Substantia nigra (tissue), 51 donors: ENCODE measurements at places on chromosomes 11 and 22.

GRCh38 chr11:124725719-124726105 lies 14.0 kb upstream of the NRGN start:
- DNase-seq, result no peak

DNA sequence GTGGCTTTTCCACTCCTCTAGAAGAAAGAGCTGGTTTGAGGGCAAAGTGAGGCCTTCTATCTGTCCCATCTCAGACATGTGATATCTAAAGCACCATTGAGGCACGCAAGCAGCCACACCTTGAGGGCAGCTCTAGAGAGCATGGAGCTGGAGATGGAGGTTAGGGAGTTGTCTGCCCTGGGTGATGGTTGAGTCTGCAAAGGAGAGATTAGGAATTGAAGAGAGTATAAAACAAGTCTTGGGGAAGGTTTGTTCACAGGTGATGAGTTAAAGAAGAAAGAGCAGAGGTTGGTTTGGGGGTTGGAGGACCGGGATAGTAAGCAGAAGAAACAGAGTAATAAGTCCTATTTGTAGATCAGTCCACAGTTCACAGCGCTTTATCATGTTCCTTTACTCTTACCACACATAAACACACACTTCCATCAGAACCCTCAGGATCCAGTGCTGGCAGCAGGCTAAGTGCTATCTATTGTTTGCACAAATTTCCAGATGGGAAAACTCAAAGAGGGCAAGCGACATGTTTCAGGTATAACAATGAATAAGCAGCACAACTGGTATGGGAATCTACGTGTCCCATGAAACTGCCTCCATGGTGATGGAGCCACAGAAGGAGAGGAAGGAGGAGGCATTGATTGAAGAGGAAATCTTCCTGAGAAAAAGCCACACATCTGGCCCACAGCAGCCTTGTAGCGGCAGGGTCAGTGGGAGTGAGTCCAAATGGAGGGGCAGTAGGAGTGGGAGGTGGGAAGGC lies 65.8 kb downstream of the RASSF10 start:
- DNase-seq, result no peak

- no peak for DNase-seq
Observed at GRCh38 chr11:134686460-134687061, 274.5 kb upstream of the B3GAT1 start.

GRCh38 chr11:112925516-112926310 lies 35.5 kb upstream of the NCAM1 start:
- no peak for DNase-seq

DNA sequence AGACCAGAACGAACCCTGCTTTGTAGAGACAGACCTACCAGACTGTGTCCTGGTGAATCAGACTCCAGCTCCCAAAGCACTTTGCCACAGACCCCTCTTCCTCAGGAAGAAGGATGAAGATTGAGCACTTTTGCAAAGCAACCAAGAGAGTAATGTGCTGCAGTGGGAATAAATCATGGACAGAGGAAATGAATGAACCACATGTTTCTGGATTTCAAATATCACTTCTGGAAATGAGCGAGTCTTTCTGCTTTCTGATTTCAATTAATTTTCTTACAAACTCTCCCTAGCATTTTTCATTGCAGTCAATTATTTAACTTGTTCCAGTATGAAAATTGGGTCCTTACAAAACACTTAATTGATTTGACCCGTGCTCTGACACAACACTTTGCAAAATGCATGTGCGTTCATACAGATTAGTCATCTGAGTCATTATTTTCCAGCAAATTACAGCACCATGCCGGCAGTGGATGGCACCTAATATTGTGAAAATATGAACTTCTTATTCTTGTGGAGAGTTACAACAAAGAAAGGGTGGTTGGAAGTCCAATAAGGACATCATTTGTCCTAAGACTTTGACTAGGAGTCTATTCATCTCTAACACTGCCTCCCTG lies 315.9 kb upstream of the CCDC90B start:
- no peak for DNase-seq

DNA sequence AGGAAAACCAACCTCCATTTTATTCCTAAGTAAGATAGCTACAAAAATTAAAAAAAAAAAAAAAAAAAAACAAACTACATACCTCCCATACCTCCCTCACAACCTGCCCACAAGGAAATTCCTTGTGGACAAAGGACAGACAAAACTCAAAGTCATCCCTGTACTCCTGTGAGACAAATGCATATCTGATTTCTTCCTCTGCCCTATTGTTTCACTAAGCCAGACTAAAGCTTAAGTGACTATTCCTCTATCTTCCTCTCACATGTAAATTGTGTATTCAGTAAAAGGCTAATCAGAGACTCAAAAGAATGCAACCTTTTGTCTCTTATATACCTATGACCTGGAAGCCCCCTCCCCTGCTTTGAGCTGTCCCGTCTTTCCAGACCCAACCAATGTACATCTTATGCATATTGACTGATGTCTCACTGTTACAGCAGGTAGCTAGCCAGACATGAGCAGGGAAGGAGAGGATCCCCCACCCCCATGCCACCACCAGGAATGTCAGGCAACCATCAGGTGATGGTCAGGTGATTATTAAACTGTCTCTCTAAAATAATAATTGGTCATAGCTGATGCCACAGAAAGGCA lies 289.4 kb downstream of the SBF2 start:
- DNase-seq, result no peak

- no peak for DNase-seq
Observed at GRCh38 chr22:34064696-34065095, 144.4 kb upstream of the LARGE1 start.

DNA sequence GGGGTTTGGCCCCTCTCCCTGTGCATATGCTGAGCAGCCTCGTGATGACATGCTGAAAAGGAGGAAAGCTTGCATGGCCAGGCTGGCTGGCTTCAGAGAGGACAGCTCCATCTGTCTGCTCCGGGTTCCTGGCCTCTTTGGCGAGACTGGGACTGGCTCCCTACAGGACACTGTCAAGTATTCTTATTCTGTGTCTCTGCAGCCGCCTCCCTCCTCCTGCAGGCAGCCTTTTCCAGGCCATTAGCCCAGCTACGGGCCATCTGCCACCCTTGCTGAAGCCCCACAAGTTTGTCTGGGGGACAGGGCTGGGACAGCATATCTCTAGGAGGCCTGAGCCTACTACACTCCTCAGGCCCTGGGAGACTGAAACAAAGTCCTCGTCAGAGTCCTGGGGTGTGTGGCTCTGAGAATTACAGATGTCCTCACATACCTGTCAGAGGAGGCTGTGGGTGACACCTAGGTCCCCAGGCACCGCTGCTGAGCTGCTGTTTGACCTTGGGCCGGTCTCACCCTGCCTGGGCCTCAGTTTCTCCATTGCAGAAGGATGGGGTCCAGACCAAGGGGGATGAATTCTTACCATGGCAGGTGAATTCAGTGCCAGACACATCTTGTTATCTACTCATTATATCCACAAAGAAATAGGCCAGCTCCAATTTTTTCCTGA lies 11.0 kb downstream of the MRGPRG start:
- no peak for DNase-seq

DNA sequence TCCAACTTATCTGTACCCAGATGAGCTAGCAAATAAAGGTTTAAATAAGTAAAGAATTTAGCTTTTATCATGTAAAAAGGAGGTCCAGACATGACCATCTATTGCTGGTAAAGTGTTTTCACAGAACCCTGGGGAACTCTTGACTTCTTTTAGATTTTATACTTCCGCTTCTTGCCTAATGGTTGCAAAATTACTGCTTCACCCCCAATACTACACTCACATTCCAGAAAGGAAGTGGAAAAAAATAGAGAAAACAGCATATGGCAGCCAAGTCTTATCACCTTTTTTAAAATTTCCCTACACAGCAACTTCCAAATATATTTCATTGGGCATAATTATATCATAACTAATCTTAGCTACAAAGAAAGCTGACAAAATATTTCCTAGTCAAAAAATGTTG lies 12.1 kb downstream of the BBOX1 start:
- DNase-seq, result no peak

GRCh38 chr11:85848006-85848405 lies 7.2 kb upstream of the CCDC83 start:
- no peak for DNase-seq

GRCh38 chr22:27985323-27986275 lies 66.5 kb upstream of the PITPNB start:
- no peak for DNase-seq

DNA sequence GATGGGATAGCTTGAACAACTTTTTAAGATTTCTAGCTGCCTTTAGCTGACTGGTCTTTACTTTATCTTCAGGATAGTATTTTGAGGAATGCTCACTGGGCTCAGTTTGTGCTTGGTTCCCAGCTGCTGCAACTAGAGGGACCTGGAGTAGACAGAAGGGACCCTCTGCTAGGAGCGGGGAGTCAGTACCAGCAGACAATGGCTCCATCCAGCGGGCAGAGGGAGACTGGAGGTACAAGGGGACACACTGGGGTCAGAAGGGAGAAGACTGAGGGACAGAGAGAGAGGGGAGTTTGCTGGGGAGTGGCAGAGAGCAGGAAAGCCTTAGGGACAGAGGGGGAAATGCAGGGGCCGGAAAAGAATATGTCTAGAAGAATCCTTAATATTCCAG lies 22.0 kb upstream of the ACER3 start:
- DNase-seq, result no peak

- DNase-seq, result no peak
Observed at GRCh38 chr11:109196016-109196415, 226.0 kb upstream of the C11orf87 start.

DNA sequence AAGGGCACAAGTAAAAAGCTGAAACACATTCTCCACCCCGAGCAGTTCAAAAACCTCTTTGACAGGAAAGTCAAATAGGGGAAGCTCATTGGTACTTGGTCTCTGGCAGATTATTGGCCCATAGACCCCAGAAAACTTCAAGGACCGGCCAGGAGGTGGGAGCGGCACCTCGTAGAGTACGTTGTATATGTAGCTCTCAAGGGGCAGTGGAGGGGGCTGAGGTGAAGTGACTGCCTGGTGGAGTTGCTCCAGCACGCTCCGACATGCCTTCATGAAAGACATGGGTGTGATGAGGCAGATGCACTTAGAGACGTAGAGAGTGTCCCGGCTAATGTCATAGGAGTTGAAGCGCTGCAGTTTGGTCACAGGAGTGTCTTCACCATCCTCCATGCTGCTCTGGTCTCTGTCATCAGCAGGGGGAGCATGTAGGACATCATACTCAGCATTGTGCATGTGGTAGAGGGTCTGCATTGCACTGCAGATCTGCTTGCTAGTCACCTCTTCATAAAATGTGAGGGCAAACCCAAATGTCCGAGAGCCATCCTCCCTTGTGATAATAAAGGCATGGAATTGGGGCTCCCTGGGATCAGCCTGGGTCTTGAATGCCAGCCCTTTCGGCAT lies 61.3 kb downstream of the DENND5A start:
- peak; percentile 10 for DNase-seq

- DNase-seq, result no peak
Observed at GRCh38 chr11:3803726-3804495, 4.4 kb upstream of the PGAP2 start.

DNA sequence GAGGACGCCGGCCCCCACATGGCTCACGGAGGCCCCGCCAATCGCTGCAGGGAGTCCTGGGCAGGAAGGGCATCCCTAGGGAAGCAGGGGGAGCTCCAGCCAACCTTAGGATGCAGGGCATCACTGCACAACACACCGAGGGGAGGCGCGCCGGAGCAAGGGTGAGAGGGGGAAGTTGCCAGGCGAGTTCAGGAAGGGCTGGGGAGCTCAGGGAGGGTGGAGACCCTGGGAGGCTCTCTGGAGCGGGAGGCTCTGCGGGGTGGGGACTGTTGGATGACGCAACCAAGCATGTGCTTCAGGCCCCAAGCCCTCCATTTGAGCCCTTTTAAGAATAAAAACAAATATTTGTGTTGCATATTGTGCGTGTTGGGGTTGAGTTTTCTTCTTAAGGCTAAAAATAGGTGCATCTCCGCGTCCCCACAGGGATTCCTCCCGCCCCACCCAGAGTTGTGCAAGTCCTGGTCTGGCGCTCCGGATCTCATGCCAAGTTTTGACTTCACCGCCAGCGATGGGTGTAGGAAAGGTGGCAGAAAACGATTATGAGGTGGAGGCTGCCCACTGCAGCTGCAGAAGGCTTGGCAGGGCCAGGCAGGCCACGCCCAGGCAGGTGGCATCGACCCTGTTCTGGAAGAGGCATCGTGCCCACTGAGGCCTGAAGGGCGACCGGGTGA lies 65.2 kb downstream of the WNT7B start:
- DNase-seq, result no peak

DNA sequence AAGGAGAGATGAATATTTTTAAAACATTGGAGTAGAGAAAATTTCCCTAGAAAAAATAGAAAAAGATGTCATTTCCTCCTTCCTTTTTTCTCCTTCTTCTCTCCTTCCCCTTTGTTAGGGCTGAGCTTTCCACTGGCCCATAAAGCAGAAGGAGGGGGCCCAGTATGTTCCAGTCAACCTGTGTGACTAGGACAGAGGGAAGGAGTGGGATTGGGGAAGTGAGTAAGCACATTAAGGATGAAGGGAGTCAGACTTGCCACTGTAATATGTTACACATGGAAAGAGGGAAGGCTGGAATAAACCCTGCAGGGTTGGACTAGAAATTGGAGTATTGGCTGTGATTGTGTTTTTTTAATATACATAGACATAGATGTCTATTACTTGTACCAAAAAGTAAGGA lies 20.1 kb upstream of the SPINDOC start:
- no peak for DNase-seq

GRCh38 chr11:99376463-99376862 lies 355.7 kb downstream of the CNTN5 start:
- DNase-seq, result no peak

DNA sequence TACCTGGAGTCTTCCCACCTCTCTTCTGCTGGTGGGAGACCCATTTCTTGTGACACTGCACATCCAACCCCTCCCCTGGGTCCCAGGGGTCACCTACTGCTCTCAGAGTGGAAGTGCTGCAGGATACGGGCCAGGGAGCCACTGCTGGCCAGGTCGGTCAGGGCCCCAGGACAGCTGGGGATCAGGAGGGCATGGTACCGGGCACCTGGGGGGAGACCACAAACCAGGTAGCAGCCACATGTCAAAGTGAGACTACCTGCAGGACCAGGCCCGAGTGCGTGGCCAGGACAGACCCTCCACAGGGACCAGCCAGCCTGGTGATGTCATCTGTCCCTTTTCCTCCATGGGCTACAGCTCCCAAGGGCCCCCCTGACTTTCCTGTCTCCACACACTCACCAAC lies 3.9 kb downstream of the GATD1 start:
- DNase-seq, result no peak

DNA sequence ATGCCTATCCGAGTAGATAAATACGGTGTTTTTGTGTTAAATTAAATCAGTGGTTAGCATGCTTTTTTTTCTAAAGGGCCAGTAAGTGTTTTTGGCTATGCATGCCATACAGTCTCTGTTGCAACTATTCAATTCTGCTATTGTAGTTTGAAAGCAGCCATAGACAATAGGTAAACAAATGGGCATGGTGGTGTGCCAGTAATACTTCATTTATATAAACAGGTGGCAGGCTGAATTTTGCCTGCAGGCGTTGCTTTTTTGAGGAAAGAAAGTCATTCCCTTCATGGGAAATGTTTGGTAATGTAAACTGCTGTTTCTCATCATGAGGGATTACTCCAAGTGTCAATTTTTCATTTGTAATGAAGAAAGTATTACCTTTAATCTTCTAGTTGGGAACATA lies 106.5 kb downstream of the TMEM135 start:
- DNase-seq, result no peak

GRCh38 chr11:64359712-64360445 lies 917 bp downstream of the RPS6KA4 start:
- DNase-seq, result no peak
